ENCODE measurements at places on chromosomes 3 and 15.

DNA sequence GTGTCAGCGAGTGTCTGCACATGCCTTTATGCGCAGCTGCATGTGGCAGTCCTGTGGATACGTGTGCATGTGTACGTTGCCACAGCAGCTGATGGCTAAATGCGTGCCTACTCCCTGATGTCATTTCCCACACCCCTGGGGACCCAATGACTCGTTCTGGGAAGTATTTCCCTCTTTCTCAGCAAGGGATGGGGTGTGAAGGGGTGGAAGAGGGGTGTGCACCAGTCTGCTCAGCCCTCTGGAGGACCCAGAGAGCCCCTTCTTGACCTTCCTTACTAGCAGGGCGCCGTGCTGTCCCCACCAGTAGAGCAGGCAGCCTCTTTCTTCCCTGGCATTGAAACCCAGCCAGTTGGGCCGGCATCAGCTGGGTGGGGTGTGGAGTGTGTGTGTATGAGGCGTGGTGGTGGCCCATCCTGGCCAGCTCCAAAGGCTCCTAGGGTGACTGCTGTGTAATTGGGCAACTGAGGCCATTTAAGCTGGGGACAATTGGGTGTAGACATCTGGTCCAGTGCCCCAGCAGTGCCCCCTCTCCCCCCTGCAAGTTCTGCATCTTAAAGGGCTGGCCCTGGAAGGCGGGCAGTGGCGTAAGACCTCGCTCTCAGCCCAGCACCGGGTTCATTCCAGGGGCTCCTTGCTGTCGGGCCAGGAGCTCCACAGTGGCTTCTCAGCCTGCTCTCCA lies 19.2 kb downstream of the SNX33 start:
- no peak for DNase-seq

GRCh38 chr15:44566155-44566540 lies 29.2 kb downstream of the EIF3J start:
- no peak for DNase-seq

DNA sequence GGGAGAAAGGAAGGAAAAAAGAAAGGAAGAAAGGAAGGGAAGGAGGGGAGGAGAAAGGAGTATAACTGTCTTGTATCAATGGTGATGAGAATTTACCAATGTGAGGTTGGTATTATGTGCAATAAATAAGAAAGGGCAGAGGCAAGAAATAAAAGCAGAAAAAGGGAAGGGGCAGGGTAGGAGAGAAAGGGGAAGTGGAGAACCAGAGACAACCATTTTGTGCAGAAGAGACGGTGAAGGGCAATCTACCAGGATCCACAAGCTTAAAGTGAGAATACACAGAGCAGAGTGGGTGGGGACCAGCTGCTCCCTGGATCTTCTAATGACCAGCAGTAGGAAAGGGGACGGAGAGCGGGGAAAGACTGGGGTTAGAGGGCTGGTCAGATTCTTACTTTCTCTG lies 106.9 kb upstream of the SLCO2A1 start:
- DNase-seq = no peak

DNA sequence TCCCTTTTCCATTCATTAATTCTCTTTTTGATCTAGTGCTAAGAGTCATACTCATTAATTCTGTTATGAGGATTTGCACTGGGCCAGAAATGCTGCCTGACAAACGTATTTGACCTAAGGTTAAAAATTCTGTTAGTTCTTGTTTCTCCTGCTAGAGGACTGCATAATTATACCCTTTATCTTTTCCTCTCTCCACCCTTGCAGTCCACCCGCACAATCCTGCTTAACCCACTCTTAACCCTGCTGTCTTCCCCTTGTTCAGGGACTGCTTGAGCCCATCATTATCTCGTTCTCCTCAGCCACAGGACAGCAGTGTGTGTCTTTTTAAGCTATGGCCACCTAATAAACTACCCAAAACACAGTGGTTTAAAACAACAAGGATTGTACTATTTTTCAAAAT lies 31.1 kb upstream of the DYNC1LI1 start:
- DNase-seq = no peak

DNA sequence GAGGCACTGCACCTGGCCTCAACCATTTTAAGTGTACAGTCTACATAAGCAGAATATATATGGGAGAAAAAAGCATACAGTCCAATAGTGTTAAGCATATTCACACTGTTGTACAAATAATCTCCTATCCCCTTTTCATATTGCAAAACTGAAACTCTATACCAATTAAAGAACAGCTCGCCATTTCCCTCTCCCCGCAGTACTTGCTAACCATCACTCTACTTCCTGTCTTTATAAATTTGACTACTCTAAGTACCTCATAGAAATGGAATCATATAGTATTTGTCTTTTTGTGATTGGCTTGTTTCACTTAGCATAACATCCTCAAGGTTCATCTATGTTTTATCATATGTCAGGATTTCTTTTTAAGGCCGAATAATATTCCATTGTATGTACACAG lies 21.6 kb upstream of the TASOR start:
- peak; percentile 19 for DNase-seq

- DNase-seq = no peak
Observed at GRCh38 chr3:58298190-58298589, 7.9 kb upstream of the RPP14 start.

All from CD4-positive, alpha-beta T cell treated with Interleukin-10 for 1 hour (primary cell).